ENCODE measurements at places on chromosomes 13 and 19. TPM values are rescaled to one million over a fixed set of nuclear protein-coding genes. Genes with fewer than 3 reads are reported as not detected.

The ZNF835 gene
- total RNA-seq = 0.18 TPM

The MYCBP2 gene
- 55.3 TPM for total RNA-seq

The SLC1A6 gene
- total RNA-seq = not detected

The NOVA2 gene
- under 0.01 TPM for total RNA-seq

The CD79A gene
- total RNA-seq = not detected

The ADAMTSL5 gene
- total RNA-seq = 2.1 TPM

The NCAN gene
- total RNA-seq = not detected

The NXNL1 gene
- not detected for total RNA-seq
